ENCODE measurements at places on chromosomes 11 and 22. TPM values are rescaled to one million over a fixed set of nuclear protein-coding genes. Genes with fewer than 3 reads are reported as not detected.

Gene ROBO4
- total RNA-seq = not detected

GRCh38 chr11:27227736-27228135, 135.3 kb downstream of the CCDC34 start:
- peaks cover 32% of the 10 kb centered on the region for H3K4me1 ChIP-seq
- no peak for DNase-seq
- no peak overlapping the region for H3K4me3 ChIP-seq
- no peaks in the 10 kb centered on the region for H3K27me3 ChIP-seq

- DNase-seq = no peak
- no peaks in the 10 kb centered on the region for H3K27me3 ChIP-seq
Measured at GRCh38 chr11:34234086-34234740, 123.6 kb downstream of the ABTB2 start.

GRCh38 chr11:87600938-87601337, 563.2 kb downstream of the TMEM135 start:
- peaks cover 3% of the 10 kb centered on the region for H3K27me3 ChIP-seq
- H3K36me3 ChIP-seq = no peaks in the 10 kb centered on the region
- peaks cover 22% of the 10 kb centered on the region for H3K4me1 ChIP-seq
- peak overlapping the region; percentile 56 for H3K27ac ChIP-seq
- DNase-seq = no peak

Gene GGTLC3
- total RNA-seq = not detected

DNA sequence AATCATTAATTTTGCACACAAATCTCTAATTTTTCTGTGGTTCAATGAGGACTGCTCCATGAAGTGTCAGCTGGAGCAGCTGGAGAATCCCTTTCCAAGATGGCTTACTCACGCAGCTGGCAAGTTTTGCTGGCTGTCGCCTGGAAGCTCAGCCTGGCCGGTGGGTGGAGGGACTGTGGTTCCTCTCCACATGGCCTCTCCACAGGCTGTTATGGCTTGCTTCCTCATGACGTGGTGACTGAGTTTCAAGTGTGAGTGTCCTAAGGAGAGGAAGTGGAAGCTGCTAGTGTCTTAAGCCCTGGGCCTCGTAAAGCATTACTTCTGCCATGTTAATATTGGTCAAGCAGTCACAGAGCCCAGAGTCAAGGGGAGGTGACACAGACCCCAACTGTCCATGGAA, 14.0 kb upstream of the NRIP3 start:
- no peak overlapping the region for H3K4me3 ChIP-seq
- H3K36me3 ChIP-seq = no peaks in the 10 kb centered on the region
- DNase-seq = no peak
- H3K27ac ChIP-seq = no peak overlapping the region
- peaks cover 10% of the 10 kb centered on the region for H3K27me3 ChIP-seq
- no peaks in the 10 kb centered on the region for H3K4me1 ChIP-seq

Data from mesothelial cell of epicardium (in vitro differentiated cells).